ENCODE measurements at places on chromosomes 6 and 20.

GRCh38 chr6:56335726-56336125, 88.3 kb upstream of the COL21A1 start:
- DNase-seq, result no peak

GRCh38 chr6:28351087-28351486, 1.3 kb downstream of the ZKSCAN3 start:
- no peak for DNase-seq

DNA sequence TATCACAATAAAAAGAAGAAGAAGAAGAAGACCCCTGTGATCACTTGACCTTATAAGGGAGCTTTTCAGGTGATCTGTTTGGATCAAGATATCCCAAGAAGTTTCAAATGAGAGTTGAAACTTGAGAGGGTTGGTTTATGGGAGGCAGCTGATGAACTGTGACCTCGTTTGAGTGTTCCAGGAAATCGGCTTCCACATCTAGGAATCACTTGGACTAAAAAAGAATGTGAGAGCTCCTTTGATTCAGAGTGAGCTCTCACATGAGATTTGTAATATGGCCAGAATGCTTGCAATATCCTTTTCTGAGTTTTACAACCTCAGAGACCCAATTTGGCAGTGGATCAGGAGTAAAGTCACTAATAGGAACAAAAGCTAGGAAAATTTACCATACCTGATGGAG, 228.1 kb downstream of the ATXN1 start:
- no peak for DNase-seq

- no peak for DNase-seq
Measured at GRCh38 chr6:841569-841968, 148.6 kb upstream of the EXOC2 start.

GRCh38 chr20:4021906-4022305, 6.5 kb upstream of the RNF24 start:
- no peak for DNase-seq

- DNase-seq, result no peak
Measured at GRCh38 chr20:57474816-57475215, 50.1 kb downstream of the CTCFL start.

- DNase-seq, result no peak
Measured at GRCh38 chr20:18059603-18060002, 1.9 kb upstream of the OVOL2 start.

DNA sequence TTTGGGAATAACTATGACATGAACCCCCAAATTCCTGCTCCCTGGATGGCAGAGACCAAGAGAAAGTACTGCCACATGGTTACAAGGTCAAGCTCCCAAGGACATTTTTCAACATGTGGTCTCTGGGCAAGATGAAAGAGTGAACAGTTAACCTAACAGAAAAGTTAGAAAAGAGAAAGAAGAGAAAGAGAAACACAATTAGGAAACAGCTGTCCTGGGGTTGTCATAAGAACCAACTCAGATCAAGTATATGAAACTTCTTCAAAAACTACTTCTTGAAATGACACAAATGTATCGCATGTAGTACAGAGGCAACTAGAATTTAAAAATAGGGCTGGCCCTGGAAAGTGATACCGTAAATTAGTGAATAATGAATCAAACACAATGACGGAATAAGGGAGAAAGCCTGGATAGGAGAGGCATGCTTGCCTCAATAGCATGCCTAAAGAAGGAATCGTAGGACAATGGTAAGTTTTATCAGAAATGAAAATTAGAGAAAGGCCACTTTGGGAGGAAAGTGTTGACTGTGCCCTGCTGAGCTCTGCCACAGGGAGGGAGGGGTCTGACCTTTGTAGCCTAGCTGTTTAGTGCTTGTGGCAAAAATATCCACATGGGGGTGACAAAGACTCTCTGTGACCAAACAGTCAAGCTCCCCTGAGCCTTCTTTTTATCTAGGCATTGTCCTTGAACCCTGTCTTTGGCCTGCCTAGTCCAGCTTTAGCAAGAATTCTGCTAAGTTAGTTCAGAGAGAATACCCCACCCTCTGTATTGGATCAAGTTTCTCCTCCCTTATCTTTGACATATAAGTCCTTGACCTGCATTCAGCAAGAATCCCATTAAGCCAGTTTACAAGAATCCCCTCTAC, 4.3 kb upstream of the DCBLD1 start:
- DNase-seq, result no peak

GRCh38 chr20:32234135-32234808, 26.6 kb downstream of the POFUT1 start:
- DNase-seq, result no peak

- no peak for DNase-seq
Measured at GRCh38 chr20:45974896-45975565, 3.0 kb upstream of the ZNF335 start.

DNA sequence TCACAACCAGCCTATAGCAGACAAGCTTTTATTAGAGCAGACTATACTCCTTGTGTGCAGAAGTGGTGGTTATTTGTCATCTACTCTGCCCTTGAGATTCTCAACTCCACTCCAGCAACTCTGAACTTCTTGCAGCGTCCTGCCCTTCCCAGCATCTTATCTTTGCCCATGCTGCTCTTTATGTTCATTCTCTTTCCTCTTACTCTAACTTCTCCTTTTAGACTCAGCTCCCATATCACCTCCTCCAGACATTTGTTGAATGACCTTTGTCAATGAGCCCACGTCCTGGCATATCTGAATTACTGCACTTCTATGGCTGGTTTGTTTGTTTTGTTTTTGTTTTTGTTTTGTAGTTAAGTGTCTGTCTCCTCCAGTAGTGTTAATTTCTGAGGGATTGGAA, 81.2 kb downstream of the KCNQ5 start:
- DNase-seq, result no peak

- DNase-seq, result no peak
Measured at GRCh38 chr20:41110930-41111577, 26.3 kb upstream of the PLCG1 start.

GRCh38 chr6:101116337-101116736, 235.2 kb upstream of the ASCC3 start:
- no peak for DNase-seq

GRCh38 chr6:43860285-43860684, 90.3 kb downstream of the VEGFA start:
- DNase-seq, result no peak

GRCh38 chr6:88388589-88388988, 222.4 kb upstream of the CNR1 start:
- DNase-seq, result no peak

DNA sequence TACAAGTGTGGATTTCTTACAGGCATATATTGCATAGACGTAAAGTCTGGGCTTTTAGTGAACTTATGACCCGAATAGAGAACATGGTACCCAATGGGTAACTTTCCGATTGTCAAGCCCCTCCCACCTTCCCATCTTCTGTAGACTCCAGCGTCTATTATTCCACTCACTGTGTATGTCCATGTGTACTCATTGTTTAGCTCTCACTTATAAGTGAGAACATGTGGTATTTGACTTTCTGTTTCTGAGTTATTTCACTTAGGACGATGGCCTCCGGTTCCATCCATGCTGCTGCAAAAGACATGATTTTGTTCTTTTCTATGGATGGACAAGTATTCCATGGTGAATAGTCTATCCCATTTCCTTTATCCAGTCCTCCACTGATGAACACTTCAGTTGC, 306.4 kb downstream of the CD83 start:
- DNase-seq, result no peak

DNA sequence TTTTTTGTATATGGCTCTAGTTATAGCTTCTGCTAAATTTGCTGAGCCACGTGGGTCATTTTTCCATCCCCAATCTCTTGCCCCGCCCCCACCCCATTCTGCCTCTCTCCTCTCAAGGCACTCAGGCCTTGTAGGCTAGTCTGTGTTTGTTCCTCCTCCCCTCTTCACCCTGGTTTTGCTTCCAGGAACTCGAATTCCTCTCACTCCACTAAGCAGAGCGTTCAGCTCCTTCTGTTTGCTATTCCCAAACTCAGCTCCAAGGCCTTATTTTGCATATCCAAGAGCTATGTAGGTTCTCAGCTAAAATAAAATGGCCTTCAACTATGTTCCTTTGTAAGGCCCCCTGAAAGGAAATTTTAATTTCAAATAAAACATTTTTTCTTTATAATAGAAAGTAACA, 1293.7 kb downstream of the EPHA7 start:
- no peak for DNase-seq

DNA sequence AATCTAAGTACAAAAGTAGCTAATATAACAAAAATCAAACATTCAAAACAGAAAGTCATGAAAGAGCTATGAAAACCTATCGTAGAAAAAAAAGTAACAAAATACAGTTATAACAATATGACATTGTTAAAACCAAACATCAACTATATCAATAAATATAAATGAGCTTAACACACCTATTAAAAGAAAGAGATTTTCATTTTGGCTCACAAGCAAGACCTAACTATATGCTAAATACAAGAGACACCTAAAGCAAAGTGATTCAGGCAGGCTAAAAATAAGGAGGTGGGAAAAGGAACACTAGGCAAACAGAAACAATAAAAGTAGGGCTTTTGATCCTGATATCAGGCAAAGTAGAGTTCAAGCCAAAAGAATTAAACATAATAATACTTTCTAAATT, 13.5 kb downstream of the ZNF322 start:
- no peak for DNase-seq

GRCh38 chr6:142809947-142810346, 135.0 kb downstream of the HIVEP2 start:
- DNase-seq, result no peak

DNA sequence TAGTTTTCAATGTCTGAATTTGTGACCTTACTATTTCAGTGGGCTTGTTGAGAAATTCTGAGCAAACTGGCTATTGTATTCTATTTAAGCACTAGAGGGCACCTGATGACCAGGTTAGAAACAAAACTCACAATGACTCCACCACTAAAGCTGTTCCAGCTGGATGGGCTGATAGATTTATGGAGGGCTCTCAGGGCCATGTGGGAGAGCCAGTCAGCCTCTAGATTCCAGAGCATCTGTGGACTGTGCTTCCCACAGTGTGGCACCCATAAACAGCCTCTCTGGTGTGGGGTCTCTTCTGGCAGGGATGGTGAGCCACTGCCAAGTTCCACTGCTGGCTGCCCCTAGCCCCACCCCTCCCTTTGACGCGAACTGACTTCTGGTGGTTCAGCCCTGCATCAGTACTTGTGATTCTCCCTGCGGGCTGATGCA, 29.2 kb downstream of the C6orf58 start:
- DNase-seq, result no peak

- no peak for DNase-seq
Measured at GRCh38 chr6:37990762-37991525, 171.4 kb downstream of the ZFAND3 start.

Data from hypothalamus (tissue), 51 donors.